Cortex of kidney (tissue), 1 donor: ENCODE measurements at places on chromosomes 7 and 10.

GRCh38 chr7:51368334-51368733 is 51.7 kb upstream of the COBL start:
- DNase-seq: no peak

- no peak for DNase-seq
These were observed 105.1 kb downstream of the USP6NL start for GRCh38 chr10:11506247-11506789.

GRCh38 chr10:95517536-95518454 is 43.4 kb downstream of the SORBS1 start:
- DNase-seq: no peak

GRCh38 chr10:30546511-30546910 is 83.0 kb downstream of the LYZL2 start:
- no peak for DNase-seq

- no peak for DNase-seq
These were observed 19.2 kb downstream of the TECPR1 start for GRCh38 chr7:98232799-98233198.

DNA sequence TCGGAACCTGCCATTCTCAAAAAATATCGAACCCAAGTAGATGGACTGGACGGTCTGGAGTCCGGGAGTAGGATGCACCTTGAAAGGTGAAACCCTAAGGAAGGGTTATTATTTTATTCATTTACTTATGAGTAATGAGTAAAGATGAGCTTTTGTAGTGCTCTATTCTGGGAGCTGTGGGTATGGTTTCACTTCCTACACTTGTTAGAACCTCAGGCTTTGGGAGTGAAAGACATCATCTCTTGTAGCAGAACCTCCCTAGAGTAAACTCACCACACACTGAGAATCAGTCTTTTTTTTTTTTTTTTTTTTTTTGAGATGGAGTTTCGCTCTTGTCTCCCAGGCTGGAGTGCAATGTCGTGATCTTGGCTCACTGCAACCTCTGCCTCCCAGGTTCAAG is 389.4 kb upstream of the AUTS2 start:
- DNase-seq: no peak

DNA sequence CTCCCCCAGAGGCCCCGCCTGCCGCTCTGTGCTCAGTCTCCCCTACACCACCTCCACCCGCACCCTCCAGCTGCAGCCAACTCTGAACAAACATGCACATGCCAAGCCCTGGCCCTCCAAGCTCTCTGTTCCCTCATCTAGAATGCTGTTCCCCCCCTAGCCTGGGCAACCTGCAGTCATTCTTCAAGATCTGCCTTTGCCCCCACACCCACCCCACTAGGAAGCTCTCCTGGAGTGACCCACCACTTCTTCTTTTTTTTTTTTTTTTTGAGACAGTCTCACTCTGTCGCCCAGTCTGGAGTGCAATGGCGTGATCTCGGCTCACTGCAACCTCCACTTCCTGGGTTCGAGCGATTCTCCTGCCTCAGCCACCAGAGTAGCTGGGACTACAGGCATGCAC is 13.7 kb downstream of the MYL10 start:
- DNase-seq: no peak

DNA sequence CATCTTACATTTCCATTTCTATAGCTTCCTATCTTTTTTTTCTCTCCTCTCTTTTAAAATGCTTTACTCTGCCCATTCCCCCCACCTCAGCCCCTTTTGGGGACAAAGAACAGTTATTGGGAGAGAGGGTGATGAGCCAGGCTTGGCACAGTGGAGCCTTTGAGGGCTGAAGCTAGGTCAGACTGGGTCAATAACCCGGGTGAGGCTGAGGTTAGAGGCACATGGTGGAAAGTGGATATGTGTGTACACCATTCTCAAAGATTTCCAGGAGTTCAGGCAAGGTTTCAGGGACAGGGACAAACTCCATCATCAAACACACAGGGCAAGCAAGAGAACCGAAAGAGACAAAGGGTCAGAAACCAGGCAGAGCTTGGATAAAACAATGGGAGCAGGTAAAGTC is 11.5 kb downstream of the ABCB4 start:
- DNase-seq: no peak

GRCh38 chr10:49625411-49625810 is 11.6 kb downstream of the CHAT start:
- DNase-seq: no peak

GRCh38 chr10:49381111-49381900 is 14.6 kb downstream of the DRGX start:
- no peak for DNase-seq

GRCh38 chr10:48287417-48288391 is 13.2 kb upstream of the FRMPD2 start:
- no peak for DNase-seq

DNA sequence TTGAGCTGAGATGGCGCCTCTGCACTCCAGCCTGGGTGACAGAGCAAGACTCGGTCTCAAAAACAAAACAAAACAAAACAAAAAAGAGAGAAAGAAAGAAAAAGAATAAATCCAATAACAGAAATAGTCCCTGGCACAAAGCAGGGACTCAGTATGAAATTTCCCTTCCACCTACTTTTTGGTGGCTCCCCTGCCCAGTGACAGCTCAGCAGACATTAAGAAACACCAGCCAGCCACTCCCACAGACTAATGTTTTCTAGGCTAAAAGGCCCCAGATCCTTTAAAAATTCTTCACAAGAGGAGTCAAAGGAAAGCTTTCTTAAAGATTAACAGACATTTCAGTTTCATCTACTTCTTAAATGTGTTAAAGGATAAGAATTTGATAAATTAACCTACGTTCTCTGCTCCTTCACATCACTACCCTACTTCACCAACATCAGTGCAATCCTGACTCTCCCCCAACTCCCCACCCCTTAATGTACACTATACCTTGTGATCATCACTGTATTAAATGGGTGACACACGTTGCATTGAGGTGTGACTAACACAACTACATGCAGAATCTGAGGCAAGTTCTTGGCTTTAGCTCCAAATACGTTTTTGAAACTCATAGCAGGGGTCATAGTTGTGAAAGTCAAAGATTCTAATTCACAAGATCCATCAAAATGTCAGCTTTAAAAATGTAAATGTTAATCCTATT is 114.5 kb upstream of the CAV2 start:
- DNase-seq: no peak

DNA sequence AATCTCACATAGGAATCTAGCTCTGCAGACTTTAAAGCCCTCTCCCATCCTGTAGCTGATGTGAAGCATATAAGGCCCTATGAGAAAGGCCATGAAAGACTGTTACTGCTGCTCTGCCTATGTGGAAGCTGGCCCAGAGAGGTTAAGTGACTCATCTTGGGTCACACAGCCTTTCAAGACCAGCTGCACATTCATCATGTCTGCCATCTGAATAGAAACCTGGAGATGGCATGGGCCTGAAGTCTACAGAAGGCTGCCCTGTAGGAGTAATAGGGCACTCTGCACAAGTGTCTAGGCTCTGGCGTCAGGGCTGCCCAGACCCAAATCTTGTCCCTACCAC is 59.4 kb upstream of the COL13A1 start:
- no peak for DNase-seq

GRCh38 chr10:129511758-129512157 is 44.7 kb downstream of the MGMT start:
- DNase-seq: no peak

GRCh38 chr10:130968964-130969363 is 342.6 kb downstream of the TCERG1L start:
- no peak for DNase-seq

GRCh38 chr10:115963848-115964247 is 309.2 kb downstream of the GFRA1 start:
- no peak for DNase-seq

DNA sequence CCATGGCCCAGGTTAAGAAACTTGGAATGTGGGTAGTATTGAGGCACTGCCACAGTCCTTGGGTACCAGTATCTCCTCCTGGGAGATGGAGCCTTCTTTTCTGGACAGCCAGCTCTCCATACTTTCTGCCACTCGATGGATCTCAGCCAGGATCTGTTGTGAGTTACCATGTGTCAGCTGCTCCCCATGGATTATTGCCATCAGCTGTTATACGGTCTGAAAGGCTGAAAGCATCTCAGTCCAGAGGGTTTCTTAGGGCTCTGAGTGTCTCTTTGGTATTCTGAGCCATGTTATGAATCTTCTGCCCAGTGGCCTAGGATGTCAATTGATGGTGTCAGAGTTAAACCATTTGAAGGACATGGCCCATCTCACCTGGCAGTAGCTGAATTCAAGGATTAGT is 197.5 kb downstream of the C7orf25 start:
- DNase-seq: no peak

GRCh38 chr10:132849546-132850031 is 63.6 kb upstream of the NKX6-2 start:
- no peak for DNase-seq

GRCh38 chr7:108818742-108819141 is 249.1 kb downstream of the DNAJB9 start:
- DNase-seq: no peak
